ENCODE measurements at places on chromosomes 12 and 14. TPM values are rescaled to one million over a fixed set of nuclear protein-coding genes. Genes with fewer than 3 reads are reported as not detected.

- no peak overlapping the region for H3K27ac ChIP-seq
- no peaks in the 10 kb centered on the region for H3K27me3 ChIP-seq
- H3K4me3 ChIP-seq, result peak overlapping the region; percentile 99
- DNase-seq, result no peak
- H3K4me1 ChIP-seq, result peaks cover 41% of the 10 kb centered on the region
Observed at GRCh38 chr14:104754213-104754851, 1.4 kb downstream of the SIVA1 start.

DNA sequence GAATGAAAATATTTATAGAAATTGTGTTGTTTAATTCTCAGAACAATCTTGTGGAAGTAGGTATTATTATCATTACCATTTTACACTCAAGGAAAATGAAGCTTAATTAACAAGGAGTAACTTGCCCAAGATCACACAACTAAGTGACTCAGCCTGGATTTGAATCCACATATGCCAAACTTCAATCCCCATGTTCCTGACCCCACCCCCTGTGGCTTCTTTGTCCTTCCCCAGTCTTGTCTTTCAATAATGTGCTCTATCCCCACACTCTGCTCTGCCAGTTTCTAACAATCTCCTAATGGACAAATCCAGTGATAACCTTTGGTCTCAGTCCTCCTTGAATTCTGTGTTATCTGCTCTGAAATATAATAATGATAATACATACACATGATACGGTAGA, 355.2 kb downstream of the BMP4 start:
- no peak for DNase-seq
- H3K4me3 ChIP-seq, result no peak overlapping the region
- H3K4me1 ChIP-seq, result no peaks in the 10 kb centered on the region
- H3K27ac ChIP-seq, result no peak overlapping the region
- H3K36me3 ChIP-seq, result no peaks in the 10 kb centered on the region

DNA sequence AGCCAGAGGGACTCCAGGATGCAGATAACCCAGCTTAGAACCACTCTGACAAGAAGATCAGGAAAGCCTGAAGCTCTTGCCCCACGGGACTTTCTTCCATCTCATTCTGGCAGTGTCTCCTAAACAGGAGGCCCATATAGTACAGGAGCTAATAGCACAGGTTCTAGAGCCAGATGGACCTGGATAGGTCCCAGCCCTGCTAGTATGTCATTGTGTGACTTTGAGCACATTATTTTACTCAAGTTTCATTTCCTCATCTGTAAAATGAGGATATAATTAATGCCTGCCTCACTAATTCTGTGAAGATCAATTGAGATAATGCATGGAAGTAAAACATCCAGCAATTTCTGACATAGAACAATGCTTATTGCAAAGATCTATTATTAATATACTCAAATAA, 66.5 kb upstream of the GZMB start:
- H3K27ac ChIP-seq, result no peak overlapping the region
- H3K4me1 ChIP-seq, result no peaks in the 10 kb centered on the region
- no peak for DNase-seq
- H3K4me3 ChIP-seq, result no peak overlapping the region
- no peaks in the 10 kb centered on the region for H3K36me3 ChIP-seq
- no peaks in the 10 kb centered on the region for H3K27me3 ChIP-seq

The MSRB3 gene
- 79.4 TPM for total RNA-seq

The DAO gene
- not detected for total RNA-seq

The GLS2 gene
- not detected for total RNA-seq

Data from ascending aorta (tissue), 2 donors.